ENCODE measurements at places on chromosomes 7 and 10.
A peak's percentile ranks its signal among the peaks of the same experiment; 100 is the strongest.

GRCh38 chr7:128167791-128168666 is 73.0 kb upstream of the LEP start:
- no peak for DNase-seq

DNA sequence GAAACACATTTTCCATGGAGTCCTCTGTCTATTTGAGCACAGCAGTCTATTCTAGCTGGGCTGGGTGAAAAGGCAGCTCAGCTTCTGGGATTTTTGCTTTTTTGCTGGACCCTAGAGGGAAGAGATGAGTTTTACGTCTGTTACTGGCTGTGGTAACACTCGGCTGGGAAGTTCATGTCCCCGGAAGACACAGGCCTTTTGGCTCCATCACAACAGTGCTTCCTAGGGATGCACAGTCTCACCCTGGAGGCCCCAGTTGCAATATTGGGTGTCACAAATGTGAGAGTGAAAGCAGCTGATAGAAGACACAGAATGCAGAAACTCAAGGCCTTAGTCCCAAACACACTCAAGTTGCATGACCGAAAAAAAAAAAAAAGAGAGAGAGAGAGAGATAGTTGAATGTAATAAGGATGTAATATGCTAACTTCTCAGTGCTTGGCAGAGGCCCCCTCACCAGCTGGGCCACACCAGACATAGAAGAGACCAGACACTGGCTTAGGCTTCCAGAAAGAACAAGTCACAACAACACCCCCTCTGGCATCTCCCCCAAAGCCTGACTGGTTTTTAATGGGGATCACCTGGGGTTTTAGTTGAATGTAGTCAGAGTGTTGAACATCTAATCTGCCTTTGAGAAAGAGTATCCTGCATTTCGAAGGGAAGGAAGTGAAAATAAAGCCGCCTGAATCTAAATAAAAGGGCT is 545.4 kb upstream of the FZD8 start:
- no peak for DNase-seq

GRCh38 chr7:152579070-152579469 is 96.9 kb downstream of the XRCC2 start:
- peak; percentile 13 for DNase-seq

- DNase-seq: no peak
Observed at GRCh38 chr10:34764472-34764946, 50.6 kb downstream of the PARD3 start.

DNA sequence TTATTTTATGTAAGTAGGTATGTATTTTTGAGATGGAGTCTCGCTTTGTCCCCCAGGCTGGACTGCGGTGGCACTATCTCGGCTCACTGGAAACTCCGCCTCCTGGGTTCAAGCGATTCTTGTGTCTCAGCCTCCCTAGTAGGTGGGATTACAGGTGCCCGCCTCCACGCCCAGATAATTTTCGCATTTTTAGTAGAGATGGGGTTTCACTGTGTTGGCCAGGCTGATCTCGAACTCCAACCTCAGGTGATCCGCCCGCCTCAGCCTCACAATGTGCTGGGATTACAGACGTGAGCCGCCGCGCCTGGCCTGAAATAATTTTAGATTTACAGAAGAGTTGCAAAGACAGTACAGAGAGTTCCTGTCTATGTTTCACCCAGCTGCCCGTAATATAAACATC is 37.5 kb downstream of the PFKFB3 start:
- DNase-seq: no peak

DNA sequence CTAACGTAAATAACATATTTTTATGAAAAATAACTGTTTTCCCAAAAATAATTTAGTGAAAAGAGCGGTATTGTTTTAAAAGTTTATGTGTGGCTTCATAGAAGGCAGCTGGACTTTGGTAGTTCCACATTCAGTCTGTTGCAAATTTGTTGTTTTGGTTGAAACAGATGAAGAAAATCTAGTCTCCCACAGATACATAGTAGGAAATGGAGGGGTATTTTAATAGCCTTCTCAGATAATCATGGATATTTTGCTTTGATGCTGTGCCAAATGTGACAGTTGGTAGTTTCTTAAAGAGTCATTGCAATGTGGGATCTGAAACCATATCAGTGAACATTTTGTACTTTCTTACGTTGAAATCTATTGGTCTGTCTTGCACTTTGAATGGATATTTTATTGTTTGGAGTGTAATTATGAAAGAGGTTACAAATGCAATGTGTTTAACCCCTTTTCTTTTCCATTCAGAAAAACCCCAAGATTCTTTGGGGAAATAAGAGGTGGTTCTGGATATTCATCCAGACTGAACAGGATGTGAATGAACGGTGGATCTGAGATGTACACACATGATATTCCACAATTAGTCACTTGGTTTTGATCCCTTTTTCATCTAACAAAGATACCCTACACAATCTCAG is 10.4 kb downstream of the ZNF365 start:
- peak; percentile 39 for DNase-seq

DNA sequence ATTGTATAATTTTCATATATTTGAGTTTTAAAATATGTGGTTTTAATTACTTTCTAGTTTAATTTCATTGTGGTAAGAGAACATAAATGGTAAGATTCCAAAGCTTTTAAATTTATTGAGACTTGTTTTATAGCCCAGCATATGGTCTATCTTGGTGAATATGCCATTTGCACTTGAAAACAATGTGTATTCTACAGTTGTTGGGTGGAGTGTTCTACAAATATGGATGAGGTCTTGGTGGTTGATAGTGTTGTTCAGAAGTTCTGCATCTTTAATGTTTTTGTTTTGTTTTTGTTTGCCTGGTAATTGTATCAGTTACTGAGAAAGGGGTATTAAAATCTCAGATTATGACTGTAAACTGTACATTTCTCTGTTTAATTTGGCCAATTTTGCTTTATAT is 37.6 kb upstream of the TSPAN13 start:
- DNase-seq: no peak

GRCh38 chr10:115941361-115941771 is 331.6 kb downstream of the GFRA1 start:
- peak; percentile 34 for DNase-seq

GRCh38 chr7:107463139-107464078 is 6.4 kb upstream of the GPR22 start:
- peak; percentile 82 for DNase-seq

DNA sequence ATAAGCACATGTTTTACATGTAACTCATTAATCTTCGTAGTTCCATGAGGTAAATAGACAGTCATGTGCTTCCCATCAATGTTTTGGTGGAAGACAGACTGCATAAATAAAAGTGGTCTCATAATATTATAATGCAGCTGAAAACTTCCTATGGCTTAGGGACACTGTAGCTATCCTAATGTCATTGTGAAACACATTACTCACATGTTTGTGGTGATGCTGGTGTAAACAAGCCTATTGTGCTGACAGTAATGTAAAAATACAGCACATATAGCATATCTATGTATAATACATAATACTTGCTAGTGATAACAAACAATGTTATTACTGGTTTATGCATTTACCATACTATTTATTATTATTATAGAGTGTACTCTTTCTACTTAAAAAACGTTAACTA is 37.2 kb upstream of the PLXDC2 start:
- DNase-seq: no peak

- DNase-seq: no peak
Observed at GRCh38 chr10:71816421-71816851, 34.6 kb downstream of the PSAP start.

DNA sequence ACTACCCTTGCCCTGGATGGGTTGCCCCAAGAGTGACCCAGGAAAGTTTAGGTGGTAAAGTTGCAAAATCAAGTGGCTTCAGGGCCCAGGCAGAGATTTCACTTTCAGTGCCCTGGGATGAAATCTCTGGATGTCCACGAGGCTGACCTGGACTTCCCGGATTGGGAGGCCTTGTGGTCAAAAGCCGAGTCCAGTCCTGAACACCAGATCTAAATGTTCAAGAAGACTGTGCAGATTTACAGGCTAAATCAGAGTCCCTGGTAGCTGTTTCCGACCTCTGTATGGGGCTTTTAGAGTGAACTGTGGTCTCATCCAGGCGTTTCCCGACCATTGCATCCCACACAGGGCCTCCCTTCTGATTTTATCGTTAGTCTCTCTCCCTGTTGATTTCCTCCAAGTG is 95.3 kb downstream of the WDR11 start:
- no peak for DNase-seq

- DNase-seq: peak; percentile 61
Observed at GRCh38 chr7:137801003-137801402, 45.8 kb downstream of the DGKI start.

DNA sequence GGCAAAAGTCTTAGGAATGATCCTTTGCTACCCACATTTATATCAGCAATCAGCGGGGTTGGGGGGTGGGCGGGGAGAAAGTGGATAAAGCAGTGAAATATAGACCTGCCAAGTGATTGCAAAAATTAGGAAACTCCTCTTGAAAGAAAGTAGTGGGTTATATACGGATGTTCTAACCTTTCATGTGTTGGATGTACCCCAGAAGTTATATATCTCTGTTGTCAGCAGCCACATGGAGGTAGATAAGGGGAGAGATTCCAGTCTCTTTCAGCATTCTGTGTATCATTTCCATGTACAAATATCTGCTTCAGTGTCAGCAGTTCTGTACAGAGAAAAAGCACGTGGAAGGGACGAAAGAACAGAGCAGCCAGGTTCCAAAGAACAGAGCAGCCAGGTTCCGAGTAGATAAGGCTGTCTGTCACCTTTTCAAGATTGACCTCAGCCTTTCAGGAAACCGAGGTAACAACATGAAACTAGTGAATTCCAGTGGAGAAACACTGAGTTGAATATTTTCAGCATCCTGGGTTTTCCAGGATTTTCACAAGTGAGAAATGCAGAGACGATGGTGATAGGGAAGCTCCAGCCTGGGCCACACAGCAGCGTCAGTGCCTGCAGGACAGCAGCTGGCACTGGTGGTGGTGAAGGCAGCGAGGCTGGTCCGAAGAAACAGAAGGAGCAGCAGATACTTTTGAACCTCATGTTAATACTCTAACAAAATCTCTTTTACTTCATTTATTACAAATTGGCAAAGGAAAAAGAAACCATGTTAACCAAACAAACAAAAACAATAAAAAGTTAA is 212.3 kb downstream of the C7orf25 start:
- DNase-seq: peak; percentile 4

DNA sequence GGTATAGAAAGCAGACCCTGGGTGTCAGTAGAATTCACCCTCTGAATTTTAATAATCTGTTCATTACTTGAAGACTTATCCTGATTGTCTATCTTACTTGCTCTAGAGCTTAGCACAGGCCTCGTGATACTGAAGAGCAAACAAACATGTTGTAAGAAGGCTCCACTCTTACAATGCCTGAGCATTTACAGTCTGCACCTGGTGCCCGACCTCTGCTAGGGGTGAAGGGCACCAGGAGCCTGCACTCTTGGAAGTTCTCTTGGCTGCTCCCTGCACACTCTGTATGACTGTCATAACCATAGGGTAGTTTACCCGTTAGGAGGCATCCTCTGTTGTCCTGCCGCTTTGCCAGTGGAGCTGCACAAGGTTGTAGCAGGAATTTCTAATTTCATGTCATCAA is 91.3 kb upstream of the NPY start:
- no peak for DNase-seq

GRCh38 chr10:75209921-75210281 is 695 bp upstream of the VDAC2 start:
- DNase-seq: peak; percentile 95

GRCh38 chr10:112669989-112670388 is 223.0 kb downstream of the VTI1A start:
- no peak for DNase-seq

GRCh38 chr10:15472008-15472407 is 100.9 kb upstream of the FAM171A1 start:
- peak; percentile 15 for DNase-seq

- peak; percentile 85 for DNase-seq
Observed at GRCh38 chr10:74799721-74800221, 26.6 kb upstream of the KAT6B start.

GRCh38 chr7:101218236-101219125 is 516 bp downstream of the ZNHIT1 start:
- DNase-seq: peak; percentile 66

GRCh38 chr10:35346248-35346647 is 9.9 kb downstream of the CCNY start:
- no peak for DNase-seq

DNA sequence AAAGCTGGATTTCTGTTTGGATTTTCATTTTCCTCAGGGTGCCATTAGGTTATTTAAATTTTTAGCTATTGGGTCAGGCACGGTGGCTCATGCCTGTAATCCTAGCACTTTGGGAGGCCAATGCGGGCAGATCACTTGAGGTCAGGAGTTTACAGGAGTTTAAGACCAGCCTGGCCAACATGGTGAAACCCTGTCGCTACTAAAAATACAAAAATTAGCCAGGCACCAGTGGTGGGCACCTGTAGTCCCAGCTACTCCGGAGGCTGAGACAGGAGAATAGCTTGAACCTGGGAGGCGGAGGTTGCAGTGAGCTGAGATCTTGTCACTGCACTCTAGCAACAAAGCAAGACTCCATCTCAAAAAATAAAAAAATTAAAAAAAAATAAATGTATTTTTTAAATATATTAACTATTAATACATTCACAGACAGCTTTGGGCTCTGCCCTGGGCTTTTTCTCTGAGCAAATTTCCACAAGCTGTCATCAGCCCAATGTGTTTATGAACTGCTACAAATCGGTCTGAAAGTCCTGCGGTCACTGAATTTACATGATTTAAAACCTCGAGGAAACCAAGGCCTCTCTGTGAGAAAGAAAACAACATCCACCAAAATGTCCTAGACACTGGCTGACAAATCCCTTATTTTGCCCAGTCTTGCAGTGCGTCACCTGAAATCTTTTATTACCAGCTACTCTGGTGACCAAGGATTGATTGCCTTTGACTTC is 19.2 kb upstream of the PLEKHS1 start:
- DNase-seq: no peak

- DNase-seq: peak; percentile 38
Observed at GRCh38 chr10:28072573-28072972, 73.7 kb upstream of the ODAD2 start.

- DNase-seq: no peak
Observed at GRCh38 chr10:82683945-82684344, 809.0 kb downstream of the NRG3 start.

DNA sequence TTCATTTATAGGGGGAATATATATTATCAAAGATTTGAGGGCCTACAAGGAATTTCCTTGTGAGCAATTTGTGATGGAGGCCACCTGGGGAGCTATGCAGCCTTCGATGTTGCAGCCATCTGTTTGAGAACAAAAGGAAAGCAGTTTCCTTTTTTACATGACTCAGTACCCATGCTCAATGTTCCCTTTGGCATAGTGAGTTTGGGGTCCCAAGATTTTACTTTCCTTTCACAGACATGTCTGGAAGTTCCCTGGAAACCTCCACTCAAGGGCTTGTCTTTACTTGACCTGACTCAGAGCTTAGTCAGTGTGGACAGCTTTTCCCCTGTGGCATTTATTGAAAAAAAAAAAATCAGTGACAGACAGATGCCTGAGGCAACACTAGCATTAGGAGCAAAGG is 73.5 kb upstream of the VIPR2 start:
- no peak for DNase-seq

GRCh38 chr10:24793648-24794379 is 70.1 kb upstream of the ARHGAP21 start:
- peak; percentile 72 for DNase-seq

- DNase-seq: no peak
Observed at GRCh38 chr7:106094780-106095179, 17.3 kb downstream of the SYPL1 start.
